ENCODE measurements at places on chromosomes 3 and 15.

DNA sequence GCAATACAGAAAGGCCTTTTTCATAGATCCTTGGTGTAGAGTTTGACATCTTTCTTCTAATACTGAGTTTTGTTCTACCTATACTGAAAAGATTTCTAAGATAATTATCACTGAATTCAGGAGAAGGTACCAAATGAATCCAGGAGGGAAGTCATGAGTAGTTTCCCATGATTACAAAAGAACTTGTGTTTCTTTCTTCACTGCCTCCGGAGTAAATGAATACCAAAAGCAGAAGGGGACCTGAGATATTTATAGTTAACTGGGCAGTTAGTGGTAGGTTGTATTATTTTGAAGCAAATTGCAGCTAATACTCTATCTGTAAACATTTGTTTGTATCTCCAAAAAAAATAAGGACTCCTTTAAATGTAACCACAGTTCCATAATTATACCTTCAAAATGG is 175.4 kb downstream of the SUCNR1 start:
- no peak for DNase-seq

GRCh38 chr3:190131329-190131728 is 10.6 kb upstream of the P3H2 start:
- peak; percentile 86 for DNase-seq

DNA sequence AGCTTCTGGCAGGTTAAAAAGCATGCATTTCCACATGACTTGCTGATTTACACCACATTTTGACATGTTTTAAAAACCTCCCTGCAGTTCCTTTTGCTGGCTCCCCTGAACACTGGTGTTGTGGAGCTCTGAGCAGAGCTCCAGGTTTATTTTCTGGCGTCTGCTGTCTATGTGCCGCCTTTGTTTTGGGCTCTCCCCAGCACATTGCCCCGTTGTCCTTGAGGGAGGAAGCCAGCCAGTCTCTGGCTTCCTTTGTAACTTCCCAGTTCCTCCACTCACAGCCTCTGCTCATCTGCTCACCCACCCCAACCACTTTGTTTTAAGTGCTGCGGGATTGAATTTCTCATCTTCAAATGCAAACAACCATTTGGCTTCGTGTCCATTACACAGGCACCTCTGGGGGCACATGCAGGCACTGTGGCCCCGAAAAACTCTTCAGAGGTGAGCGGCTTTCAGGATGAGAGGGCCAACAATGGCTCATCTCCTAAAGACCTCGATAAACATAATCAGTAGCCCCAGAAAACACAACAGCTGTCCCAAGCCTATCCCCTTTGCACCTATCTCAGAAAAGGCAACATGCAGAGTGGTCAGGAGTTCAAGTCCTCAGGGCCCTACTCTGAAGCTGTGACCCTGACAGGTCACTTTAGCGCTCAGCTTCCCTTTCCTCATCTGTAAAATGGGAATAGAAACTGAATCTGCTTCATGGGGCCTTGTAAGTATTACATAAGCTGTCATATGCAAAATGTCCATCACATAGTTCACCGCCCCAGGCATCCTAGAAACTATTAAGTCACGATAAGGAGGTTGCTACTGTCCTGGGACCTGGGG is 1.3 kb upstream of the MEF2A start:
- no peak for DNase-seq

- no peak for DNase-seq
Observed at GRCh38 chr3:55891106-55891505, 404.0 kb upstream of the WNT5A start.

- DNase-seq = peak; percentile 9
Observed at GRCh38 chr3:122932251-122932967, 95.2 kb downstream of the SEMA5B start.

DNA sequence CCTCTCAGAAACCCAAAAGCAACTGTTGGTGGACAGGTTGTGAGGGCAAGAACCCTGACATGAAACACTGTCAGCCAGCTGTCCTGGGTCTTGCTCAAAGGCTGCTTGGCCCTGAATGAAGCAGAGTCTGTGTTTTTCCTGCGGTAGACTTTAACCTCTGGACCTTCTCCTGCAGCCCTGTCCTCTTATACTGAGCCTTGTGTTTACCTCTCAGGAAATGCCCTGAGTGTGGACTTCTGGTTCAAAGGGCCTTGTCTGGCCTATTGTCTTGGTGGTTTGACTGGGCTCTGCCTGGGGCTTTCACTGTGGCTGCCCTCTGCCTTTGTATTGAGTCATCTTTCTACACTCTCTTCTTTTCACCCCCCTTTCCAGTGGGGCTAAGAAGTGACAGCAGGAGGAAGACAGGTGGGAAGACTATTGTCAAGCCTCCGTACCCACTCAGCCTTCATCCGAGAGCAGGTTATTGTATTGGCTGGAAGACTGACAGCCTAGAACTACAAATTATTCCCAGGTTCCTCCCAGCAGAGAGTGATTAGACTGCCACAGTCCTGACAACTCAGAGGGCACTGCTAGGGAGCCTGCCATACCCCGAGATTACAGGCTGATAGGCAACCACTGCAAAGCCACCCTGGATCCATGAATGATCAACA is 3.5 kb downstream of the SEC13 start:
- no peak for DNase-seq

- no peak for DNase-seq
Observed at GRCh38 chr3:195872800-195873199, 35.6 kb downstream of the TNK2 start.

GRCh38 chr15:100778831-100779288 is 100.8 kb upstream of the ALDH1A3 start:
- DNase-seq = no peak

- no peak for DNase-seq
Observed at GRCh38 chr3:18872466-18872865, 275.8 kb upstream of the KCNH8 start.
